ENCODE measurements at places on chromosomes 12 and 14.

- DNase-seq: no peak
Measured at GRCh38 chr14:70069186-70069585, 119.6 kb downstream of the SLC8A3 start.

GRCh38 chr14:59013672-59014298 lies 174.7 kb upstream of the DAAM1 start:
- DNase-seq: peak; percentile 44

DNA sequence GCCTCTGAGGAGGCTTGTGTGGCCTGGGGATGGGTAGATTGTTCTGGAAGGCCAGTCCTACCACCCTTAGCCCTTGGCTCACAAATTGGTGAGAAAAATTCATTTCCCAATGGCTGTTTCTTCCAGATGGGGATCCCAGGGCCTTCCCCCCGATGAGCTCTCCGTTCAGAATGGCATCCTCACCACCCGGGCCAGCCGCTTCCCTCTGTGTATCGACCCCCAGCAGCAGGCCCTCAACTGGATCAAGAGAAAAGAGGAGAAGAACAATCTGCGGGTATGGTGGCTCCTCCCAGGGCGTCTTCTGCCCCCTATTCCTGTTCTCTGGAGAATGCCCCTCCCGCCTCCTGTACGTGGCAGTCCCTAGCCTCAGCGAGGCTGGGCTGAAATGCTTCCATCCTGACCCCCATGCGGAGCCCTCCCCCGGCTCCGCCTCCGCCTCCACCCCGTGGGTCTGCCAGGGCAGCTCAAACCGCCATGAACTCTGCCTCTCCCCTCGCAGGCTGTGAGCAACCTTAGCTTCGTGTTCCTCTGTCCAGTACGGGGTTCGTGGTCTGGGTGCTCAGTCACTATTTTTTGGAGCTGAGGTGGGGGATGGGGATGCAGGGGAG lies 57.8 kb downstream of the CCDC92 start:
- no peak for DNase-seq

GRCh38 chr12:116692605-116693004 lies 45.3 kb downstream of the SPRING1 start:
- no peak for DNase-seq

DNA sequence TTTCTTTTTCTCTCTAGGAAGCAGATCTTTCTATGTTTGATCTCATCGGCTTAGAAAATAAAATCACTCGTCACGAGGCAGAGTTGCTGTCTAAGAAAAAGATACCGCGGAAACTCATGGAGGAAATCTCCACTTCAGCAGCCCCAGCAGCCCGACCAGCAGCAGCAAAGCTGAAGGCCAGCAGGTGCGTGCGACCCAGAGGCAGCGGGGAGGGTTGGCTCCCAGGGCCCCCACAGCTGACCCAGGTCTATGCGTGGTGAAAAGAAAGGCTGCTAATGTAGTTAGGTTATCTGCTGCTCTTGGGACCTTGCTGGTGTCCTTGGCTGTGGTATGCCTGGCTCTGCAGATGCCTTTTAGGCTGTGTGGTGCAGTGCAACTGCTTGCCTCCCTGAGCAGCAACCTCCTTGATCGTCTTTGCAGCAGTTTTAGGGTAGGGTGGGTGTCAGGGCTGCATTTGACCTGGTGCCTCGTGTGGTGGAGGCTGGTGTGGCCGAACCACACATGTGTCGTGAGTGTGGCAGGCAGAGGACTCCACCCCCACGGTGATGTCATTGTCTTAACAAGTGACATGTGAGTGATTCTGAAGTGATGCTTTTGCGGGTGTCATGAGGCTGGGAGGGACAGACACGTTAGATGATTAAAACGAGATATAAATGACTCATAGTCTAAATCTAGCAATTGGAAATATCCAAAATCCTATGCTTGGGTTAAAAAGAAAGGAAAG lies 68.6 kb downstream of the EP400 start:
- DNase-seq: peak; percentile 5

DNA sequence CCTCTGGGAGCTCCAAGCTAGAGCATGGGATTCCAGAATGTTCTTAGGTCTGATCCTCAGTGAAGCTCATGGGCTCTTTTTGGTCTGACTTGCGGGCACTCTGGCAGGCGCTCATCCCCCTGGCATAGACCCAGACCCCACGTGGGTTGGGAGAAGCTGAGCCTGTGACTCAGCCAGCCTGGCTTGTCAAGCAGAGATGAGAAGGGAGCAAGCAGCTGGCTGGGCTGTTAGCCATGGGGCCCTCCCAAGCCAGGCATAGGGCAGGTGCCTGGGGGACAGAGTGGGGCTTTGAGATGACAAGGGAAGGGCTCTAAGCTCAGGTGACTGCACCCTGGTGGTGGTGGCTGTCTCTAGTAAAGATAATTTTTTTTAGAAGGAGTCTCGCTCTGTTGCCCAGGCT lies 80.3 kb upstream of the NOS1 start:
- peak; percentile 80 for DNase-seq

DNA sequence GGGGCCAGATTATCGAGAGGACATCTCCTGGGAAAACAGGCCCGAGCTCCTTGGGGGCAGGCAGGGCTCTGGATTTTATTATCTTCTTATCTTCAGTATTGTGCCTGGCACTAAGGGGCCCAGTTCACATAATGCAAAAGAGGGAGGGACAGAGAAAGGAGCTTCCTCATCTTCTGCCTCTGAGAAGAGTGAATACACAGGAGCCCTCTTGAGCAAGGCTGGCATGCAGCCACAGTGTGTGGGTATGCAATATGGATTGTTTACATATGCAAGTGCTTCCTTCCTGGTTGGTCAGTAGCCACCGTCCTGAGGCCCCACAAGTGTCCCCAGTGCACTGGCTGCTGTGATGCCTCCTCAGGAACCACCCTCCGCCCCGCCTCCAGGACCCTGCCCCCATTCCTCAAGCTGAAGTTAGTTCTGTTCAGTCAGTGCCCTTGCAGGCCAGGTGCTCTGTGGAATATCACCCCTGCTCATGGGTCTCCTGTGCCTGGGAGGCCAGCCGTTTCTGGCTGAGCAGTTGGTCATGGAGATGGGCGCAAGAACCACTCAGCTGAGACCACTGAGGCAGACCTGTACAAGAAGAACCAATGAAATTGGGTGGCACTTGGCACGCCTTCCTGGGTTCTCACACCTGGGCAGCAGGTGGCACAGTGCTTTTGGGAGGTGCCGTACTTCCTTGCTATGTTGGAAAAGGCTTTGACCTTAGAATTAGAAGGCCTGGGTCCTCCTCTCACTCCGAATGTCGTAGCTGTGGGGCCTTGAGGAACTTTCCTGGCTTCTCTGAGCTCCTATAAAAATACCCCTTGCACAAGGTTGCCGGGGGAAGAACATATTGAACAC lies 35.1 kb upstream of the ACTN1 start:
- DNase-seq: peak; percentile 35

DNA sequence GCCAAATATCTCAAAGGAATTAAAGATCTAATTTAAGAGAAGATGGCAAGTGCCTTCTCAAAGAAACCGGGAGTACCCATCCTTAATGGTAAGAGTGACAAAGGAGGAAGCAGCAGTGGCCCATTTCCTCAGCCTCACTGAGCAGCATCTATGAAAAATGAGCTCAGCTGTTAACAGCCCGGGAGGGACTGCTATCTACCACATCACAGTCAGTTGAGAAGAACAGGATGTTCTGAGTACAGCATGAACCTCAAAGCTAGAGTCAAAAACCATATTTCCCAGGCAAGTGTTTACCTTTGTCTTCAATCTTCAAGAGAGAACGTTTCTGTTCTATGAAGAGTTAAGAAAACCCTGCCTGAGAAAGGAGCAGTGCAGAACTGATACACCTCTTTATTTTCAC lies 115.0 kb downstream of the BTG1 start:
- no peak for DNase-seq

GRCh38 chr12:88538250-88538649 lies 42.0 kb downstream of the KITLG start:
- peak; percentile 35 for DNase-seq

- no peak for DNase-seq
Measured at GRCh38 chr14:76577090-76577489, 184.2 kb upstream of the VASH1 start.

- DNase-seq: no peak
Measured at GRCh38 chr14:49915085-49915484, 22.2 kb downstream of the ARF6 start.

GRCh38 chr12:106084014-106084671 lies 54.6 kb downstream of the NUAK1 start:
- peak; percentile 95 for DNase-seq

DNA sequence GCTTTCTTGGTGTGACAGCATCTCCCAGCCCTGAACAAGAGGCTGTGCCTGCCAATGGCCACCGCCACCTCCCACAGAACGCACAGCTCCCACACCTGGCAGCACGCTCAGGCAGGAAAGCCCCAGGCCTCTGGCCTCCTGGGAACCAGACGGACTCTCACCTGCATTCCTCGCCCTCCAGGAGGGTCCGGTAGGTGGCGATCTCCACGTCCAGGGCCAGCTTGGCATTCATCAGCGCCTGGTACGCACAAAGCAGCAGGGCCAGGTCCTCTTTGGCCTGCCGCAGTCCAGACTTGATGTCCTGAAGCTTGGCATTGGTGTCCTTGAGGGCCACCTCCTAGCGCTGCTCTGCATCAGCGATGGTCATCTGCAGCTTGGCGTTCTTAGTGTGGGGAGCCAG lies 12.1 kb upstream of the KRT77 start:
- no peak for DNase-seq

GRCh38 chr14:52188381-52188780 lies 79.1 kb upstream of the PTGDR start:
- no peak for DNase-seq

GRCh38 chr12:26507613-26508012 lies 312.2 kb downstream of the SSPN start:
- no peak for DNase-seq

- no peak for DNase-seq
Measured at GRCh38 chr12:53950437-53950773, 4.3 kb upstream of the HOXC12 start.

- no peak for DNase-seq
Measured at GRCh38 chr14:91061056-91061887, 831 bp upstream of the RPS6KA5 start.

- no peak for DNase-seq
Measured at GRCh38 chr12:113061061-113061694, 4.6 kb downstream of the DTX1 start.

GRCh38 chr14:68589447-68590200 lies 203.2 kb downstream of the ZFP36L1 start:
- peak; percentile 96 for DNase-seq

DNA sequence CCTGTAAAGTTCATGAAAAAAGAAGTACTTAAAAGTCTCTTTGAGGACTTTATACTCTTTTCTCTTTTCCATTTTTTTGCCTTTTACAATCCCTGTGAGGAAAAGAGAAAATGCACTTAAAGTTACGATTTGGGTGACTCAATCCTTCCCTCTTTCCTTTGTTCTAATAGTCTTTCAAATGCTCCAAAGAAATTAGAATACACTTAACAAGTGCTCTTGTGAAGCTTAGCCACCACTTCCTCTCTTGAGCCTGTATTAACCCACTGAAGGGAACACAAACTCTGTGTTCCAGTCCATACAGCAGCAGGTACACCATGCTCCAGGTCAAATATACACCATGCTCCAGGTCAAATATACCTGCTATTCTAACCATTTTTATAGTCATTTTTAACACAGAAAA lies 581.1 kb upstream of the MGAT4C start:
- DNase-seq: no peak

DNA sequence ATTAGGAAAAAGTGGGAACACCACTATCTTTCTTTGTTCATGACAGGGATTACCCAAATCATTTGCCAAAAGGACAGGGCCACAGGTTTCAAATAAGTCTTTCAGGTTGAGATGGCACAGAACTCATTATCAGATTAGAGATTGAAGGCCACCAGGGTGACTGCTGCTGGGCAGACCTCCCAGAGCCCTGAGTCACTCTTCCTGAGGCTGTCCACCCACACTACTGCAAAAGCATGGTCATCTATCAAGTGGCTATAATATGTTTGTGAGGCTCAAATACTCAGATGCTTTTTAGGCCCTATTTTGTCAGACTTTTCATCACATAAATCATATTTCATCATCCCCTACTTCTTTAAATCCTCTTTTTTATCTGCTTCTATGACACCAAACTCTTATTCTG lies 155.3 kb upstream of the CCDC196 start:
- DNase-seq: peak; percentile 2

- peak; percentile 94 for DNase-seq
Measured at GRCh38 chr12:127230843-127231260, 1036.1 kb upstream of the TMEM132C start.

- DNase-seq: no peak
Measured at GRCh38 chr14:32436993-32437392, 107.9 kb downstream of the AKAP6 start.
